ENCODE measurements at places on chromosomes 5 and 9.
A peak's percentile ranks its signal among the peaks of the same experiment; 100 is the strongest.

GRCh38 chr5:94672746-94673145 is 54.3 kb downstream of the SLF1 start:
- DNase-seq, result no peak

GRCh38 chr9:137365552-137366444 is 57.2 kb downstream of the EXD3 start:
- DNase-seq, result no peak

GRCh38 chr9:135167849-135168655 is 80.6 kb downstream of the OLFM1 start:
- DNase-seq, result no peak

DNA sequence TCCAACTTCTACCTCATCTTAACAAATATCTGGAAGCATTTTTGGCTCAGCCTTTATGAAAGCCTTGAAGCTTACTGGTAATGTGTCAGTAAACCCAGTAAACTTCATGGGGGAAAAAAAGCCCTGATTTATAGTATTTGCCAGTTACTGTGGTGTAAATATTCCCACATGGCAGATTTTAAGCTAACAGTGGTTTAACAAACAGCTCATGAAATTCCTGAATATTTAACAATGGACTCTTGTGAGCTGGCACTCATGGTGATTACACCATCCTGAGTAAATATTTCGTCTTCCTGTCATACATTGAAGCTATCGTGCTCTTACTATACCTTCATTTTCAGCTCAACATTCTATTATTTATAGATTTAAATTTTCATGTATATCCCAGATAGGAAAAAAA is 57.0 kb upstream of the ACOT12 start:
- DNase-seq, result peak; percentile 86

GRCh38 chr5:157204765-157205164 is 24.1 kb downstream of the ITK start:
- DNase-seq, result no peak

DNA sequence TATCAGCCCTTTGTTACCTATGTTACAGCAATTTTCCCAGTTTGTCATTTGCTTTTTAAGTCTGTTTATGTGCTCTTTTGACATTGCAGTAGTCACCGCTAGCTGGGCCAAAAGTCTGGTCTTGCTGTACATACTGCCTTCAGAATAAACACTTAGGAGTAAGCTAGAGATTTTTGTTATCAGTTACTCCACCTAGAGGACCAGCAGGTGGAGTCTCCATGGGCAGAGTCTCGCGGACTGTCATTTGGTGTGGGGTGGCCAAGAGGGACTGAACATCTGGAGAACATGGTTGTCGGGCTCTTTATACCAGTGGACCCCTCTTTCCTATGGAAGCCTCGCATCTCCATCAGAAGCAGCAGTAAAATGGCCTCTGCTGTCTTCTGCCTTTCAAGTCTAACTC is 10.8 kb upstream of the MGAT1 start:
- DNase-seq, result peak; percentile 35

- no peak for DNase-seq
These were observed 395.4 kb downstream of the ARRDC3 start for GRCh38 chr5:90987726-90988125.
